ENCODE measurements at places on chromosomes 3 and 15. TPM values are rescaled to one million over a fixed set of nuclear protein-coding genes. Genes with fewer than 3 reads are reported as not detected.

The ISG20 gene
- total RNA-seq, result 10.5 TPM

The MESP2 gene
- 0.25 TPM for total RNA-seq

The SAXO2 gene
- total RNA-seq, result 0.66 TPM

The GHRL gene
- not detected for total RNA-seq

The HDC gene
- total RNA-seq, result not detected

The CHDH gene
- total RNA-seq, result under 0.01 TPM

The MESP1 gene
- total RNA-seq, result 0.37 TPM
